ENCODE measurements at places on chromosomes 2 and 18.
A peak's percentile ranks its signal among the peaks of the same experiment; 100 is the strongest.

- DNase-seq = no peak
Measured at GRCh38 chr18:56999823-57000222, 147.1 kb upstream of the BOD1L2 start.

DNA sequence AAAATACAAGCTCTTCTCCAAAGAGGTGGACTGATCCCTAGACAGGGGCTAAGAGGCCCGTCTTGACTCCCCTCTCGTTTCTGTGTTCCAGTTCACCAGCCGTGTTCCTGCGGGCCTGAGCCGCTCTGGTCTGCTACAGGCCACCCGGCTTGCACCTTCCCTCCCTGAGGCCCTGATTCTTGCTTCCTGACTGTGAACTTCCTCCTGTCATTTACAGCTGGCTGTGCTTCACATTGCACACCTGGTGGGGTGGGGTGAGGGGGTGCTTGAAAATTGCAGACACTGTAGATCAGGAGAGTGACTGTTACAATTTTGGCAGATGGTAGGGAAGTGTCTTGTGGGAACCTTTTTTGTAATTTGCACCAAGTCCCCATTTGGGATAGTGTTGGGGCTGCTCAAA, 64.4 kb downstream of the TSN start:
- no peak for DNase-seq

GRCh38 chr2:172609488-172609887, 53.6 kb downstream of the PDK1 start:
- DNase-seq = no peak

DNA sequence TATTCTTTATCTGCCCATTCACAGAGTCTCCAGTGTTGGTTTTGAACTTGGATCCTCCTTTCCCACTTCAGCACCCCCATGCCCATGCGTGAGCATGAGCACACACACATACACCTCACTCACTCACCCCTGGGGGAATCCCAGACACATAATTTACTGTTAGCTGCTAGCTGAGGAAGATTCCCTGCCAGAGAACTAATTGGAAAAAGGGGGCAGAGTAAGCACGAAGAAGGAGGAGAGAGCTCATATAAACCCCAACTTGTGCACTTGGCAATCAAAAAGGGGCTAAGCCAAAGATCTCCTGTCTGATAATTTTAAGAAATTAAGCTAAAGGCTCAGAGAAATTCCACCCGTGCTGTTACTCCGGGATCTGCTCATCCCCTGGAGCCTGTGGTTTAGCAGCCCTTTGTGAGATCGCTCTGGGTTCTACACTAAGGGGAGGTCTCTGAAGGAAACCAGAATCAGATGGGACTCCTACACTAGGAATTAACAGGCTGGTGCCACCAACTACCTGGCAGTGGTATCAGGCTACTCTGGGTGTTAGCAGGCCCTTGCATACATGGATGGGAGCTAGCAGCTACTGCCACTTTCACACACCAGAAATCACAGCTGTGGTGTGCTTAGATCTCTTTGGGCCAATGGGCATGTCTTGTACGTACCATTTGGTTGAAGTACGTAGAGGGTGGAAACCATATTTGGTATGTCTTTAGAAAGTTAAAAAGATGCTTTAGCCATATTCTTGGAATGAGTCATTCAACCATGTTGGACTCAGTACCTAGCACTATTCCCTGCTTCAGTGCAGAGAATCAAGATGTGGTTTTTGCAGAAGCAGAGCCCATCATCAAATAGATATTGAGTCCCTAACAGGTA, 95.6 kb upstream of the SLC14A2 start:
- no peak for DNase-seq

DNA sequence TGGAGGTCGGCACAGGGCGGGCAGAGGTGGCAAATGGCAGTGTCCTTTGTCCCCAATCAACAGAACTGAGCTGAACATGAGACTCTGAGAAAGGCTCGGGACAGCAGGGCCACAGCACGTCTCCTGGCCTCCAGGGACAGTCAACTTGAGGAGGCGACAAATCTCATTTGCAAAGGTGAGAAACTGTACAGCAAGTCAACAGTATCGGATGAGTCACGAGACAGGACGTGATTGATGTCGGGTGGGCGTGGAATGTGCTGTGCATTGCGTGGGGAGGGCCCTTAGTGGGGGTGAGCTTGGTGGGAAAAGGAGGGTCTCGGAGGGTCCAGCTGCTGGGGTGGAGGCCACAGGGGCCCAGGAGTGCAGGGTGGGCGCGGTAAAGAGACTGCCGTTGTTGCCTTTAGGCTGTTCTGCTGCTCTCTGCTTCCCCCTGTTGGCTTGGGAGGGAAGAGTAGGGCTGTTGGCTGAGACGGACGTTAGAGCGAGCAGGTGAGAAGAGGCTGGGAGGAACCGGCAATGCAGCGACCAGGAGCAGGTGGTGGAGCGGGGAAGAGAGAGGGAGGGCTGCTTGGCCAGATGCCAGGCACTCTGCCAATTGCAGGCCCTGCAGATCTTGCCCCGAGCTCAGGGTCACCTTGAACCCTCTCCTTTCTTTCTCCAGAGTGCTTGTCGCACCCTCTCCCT, 164.3 kb downstream of the BCL2 start:
- peak; percentile 84 for DNase-seq

- no peak for DNase-seq
Measured at GRCh38 chr18:58862356-58862755, 2.3 kb upstream of the ZNF532 start.

GRCh38 chr2:231163414-231164095, 34.9 kb upstream of the ARMC9 start:
- DNase-seq = no peak

- DNase-seq = no peak
Measured at GRCh38 chr18:11147962-11148679, 1.2 kb downstream of the PIEZO2 start.

DNA sequence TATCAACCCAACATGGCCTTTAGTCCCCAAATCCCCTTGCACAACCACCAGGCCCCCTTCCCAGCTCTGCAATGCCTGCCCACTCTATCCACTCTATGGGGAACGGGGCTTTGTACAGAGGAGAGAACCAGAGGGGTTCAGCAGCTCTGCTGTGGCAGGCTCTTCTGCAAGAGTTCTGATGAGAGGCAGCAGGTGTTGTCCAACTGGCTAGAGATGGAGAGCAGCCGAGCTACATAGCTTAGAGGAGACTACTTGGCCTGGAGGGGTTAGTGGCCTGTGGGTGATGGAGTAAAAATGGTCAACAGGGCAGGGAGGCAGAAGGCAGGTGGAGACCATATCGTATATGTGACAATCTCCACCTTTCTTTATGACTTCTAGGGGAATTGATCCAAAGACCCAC, 103.0 kb downstream of the QPCT start:
- DNase-seq = no peak

- no peak for DNase-seq
Measured at GRCh38 chr2:141778315-141778835, 352.4 kb downstream of the LRP1B start.

GRCh38 chr2:240237609-240238174, 97.2 kb upstream of the OTOS start:
- no peak for DNase-seq

- DNase-seq = no peak
Measured at GRCh38 chr2:85768713-85769112, 14.9 kb downstream of the ATOH8 start.

DNA sequence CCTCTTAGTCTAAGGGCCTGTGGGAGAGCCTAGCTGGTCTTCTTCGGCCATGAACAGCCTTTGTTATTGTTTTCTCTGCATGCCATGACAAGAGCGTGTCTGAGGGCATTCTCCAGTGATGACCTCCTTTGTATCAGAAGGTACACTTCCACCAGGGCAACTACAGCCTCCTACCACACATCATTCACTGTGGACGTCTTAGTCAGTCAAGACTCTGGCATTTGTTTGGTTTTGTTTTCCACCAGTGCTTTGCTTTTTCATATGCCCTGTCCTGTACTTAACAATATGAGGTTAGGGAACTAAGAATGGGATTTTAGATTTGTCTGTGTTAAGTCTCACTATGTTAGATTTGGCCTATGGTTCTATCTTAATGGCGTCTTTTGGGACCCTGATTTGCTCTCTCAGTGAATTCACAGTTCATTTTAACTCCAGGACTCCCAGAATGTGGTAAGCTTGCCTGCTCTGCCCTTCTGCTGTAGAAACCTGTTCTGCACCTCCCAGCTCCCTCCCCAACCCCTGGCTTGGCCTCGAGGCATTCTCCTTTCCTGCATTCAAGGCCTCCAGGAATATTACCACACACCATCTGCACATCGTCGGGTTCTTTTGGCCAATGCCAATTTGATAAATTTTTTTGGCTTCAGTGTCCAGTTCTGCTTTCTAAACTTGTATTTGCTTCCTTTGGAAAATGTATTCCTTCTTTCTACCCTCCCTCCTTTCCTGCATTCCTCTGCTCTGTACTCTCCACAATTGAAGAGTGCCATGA, 42.8 kb upstream of the IL1R1 start:
- DNase-seq = no peak

DNA sequence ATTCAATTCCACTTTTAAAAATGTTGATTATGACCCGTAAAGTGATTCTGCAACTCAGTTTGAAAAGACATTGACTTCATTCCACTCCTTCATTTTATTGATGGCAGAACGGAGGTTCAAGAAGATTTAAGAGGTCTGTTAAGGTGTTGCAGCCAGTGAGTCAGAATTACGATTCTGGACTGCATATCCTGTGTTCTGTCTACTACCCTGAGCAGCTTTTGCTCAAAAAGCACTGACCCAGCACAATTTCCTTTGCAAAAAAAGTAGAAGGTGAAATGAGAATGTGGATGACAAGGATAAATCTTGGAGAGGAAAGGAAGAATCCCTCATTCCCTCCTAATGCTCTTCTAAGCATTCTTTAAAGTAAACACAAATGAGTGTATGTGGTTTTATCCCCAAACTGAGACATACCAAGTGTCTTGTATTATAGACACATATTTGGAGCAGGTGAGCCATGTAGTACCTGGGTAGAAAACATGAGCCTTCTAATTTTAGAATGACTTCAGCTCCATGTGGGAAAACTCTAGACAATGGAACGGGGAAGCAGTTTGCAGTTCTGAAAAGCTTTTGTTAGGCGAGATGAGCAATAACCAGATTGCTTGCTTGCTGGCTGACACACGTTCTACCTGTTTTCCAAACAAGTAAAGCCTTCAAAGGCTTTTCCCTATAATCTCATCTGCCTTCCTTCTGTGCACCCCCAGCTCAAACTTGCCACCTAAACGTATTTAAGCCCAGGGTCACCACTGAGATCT, 44.7 kb downstream of the TGFA start:
- no peak for DNase-seq

GRCh38 chr2:167787021-167787420, 460.4 kb downstream of the STK39 start:
- DNase-seq = no peak

All from CD4-positive, alpha-beta T cell treated with Interleukin-12 subunit alpha and Interleukin-12 subunit beta, for 1 hour (primary cell).